ENCODE measurements at places on chromosomes 1 and 21.

GRCh38 chr1:169052727-169053126 is 53.8 kb upstream of the ATP1B1 start:
- DNase-seq: no peak

GRCh38 chr1:6260433-6260934 is 414 bp downstream of the GPR153 start:
- DNase-seq: peak; percentile 69

GRCh38 chr1:247273013-247273412 is 17.1 kb downstream of the VN1R5 start:
- DNase-seq: no peak

- DNase-seq: no peak
These were observed 282.4 kb downstream of the TM2D1 start for GRCh38 chr1:61442544-61442943.

DNA sequence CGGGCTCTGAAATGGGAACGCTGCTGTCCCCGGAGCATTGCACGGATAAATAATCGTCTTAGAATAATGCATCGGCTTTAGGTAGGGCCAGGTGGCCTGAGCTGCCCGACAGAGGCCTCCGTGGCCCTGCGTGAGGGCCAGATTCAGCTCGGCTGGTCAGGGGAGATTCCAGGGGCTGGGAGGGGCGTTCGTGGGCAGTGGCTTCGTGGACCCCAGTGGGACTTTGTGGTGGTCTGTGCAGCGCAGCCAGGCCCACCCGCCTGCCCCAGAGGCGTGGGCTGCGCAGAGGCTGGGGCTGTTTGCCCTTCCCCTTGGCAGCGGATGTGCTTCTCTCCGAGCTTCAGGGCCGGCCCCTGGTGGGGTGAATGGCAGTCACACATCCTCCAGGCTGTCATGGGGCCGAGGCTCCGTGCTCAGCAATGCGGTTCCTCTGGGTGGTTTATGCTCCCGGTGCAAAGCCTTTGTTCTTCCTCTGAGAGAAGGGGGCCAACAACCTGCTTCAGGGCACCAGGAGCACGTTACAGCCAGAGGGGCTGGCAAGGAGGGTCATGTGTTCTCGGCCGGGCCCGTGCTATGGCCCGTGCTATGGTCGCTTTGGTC is 104.5 kb downstream of the PRDM16 start:
- no peak for DNase-seq

DNA sequence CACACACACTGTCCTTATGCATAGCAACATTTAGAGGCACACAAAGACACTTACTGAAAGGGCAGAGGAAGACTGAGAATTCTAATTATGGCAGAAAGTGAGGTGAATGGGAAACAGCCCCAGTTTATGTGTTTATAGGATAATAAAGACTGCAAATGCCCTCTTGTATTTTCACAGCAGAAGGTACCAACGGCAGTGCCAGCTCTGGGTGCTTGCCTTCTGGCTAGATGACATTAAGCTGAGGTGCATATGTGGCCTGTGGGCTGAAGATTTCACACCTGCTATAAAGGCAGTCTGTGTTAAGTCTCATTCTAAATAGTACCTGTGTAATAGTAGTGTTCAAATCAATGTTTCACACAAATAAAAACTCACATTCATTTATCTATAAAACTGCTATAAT is 347.2 kb upstream of the ZRANB2 start:
- no peak for DNase-seq

- peak; percentile 62 for DNase-seq
These were observed 144.2 kb downstream of the LYPLAL1 start for GRCh38 chr1:219317762-219318353.

- DNase-seq: no peak
These were observed at the start of gene FAM110D for GRCh38 chr1:26158908-26159742. TSS of gene FAM110D (plus strand) at chr1:26159079. CDS start at chr1:26161292, 2,213 bp downstream.

DNA sequence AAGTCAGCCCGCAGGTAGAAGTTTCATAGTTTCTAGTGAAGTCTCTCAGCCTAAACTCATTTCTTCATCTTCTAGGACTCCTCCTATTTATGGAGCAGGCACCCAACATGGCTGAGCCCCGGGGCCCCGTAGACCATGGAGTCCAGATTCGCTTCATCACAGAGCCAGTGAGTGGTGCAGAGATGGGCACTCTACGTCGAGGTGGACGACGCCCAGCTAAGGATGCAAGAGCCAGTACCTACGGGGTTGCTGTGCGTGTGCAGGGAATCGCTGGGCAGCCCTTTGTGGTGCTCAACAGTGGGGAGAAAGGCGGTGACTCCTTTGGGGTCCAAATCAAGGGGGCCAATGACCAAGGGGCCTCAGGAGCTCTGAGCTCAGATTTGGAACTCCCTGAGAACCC is 7.2 kb downstream of the CGN start:
- no peak for DNase-seq

GRCh38 chr1:54977533-54978297 is 2.7 kb upstream of the TMEM61 start:
- no peak for DNase-seq

- DNase-seq: no peak
These were observed 295.7 kb downstream of the SIPA1L2 start for GRCh38 chr1:232334246-232334645.

DNA sequence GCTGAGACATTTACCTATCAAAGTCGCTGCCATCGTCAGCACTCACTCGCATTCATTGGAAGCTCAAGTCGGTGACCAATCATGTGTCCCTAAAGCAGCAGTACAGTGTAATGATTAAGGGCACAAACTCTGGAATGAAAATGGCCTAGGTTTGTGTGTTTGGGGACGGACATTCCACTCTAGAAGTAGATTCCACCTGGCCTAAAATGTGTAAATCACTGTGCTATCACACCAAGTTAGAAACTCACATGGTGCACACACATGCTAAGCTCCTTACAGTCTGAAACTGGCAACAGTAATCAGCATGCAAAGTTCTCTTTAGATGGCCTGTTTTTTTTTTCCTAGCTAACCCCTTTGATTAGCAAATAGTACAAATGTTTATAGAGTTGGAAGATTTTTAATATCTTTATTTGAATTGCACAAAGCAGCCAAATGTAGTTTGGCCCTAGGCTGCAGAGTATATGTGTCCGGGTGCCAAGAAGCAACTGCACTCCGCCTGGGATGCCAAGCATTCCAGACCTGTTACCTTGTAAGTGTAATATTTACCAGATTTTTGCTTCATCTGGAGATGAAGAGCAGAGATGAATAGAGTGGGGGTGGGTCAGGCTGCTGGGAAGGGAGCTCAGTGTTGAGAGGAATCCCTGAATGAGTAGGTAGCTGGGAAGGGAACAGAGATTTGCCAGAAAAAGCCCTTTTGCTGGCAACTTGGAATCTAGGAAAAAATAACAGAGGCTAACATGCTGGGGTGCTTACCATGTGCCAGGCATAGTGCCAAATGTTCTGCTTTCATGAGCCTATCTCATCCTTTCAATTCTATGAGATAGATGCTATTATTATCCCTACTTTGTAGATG is 35.2 kb downstream of the TGFB2 start:
- no peak for DNase-seq

DNA sequence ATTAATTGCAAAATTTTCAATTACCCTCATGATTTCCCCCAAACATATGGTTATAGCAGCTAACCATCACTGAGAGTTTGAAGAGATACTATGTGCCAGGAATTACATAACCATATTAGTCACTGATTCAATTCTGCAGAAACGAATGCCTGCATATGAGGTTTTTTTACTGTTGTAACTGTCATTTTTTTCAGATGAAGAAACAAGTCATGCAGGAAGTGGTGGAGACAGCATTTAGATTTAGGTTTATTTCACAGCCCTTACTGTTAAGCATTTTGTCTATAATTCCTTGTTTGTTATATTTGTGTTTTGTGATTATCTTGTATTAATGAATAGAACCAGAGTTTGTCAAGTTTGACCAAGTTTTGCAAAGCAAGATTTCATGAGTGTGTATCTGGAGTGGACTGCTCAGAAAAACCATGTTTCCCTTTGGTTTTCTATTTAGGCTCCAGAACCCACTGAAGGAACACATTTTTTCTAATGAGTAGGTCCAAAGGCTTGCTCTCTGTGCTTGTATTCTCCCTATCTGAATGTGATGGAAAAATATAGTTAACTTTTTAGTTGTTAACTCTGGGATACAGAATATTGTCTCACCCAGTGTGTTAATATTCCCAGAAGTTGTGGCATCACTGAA is 308.5 kb upstream of the ADAMTS5 start:
- no peak for DNase-seq

DNA sequence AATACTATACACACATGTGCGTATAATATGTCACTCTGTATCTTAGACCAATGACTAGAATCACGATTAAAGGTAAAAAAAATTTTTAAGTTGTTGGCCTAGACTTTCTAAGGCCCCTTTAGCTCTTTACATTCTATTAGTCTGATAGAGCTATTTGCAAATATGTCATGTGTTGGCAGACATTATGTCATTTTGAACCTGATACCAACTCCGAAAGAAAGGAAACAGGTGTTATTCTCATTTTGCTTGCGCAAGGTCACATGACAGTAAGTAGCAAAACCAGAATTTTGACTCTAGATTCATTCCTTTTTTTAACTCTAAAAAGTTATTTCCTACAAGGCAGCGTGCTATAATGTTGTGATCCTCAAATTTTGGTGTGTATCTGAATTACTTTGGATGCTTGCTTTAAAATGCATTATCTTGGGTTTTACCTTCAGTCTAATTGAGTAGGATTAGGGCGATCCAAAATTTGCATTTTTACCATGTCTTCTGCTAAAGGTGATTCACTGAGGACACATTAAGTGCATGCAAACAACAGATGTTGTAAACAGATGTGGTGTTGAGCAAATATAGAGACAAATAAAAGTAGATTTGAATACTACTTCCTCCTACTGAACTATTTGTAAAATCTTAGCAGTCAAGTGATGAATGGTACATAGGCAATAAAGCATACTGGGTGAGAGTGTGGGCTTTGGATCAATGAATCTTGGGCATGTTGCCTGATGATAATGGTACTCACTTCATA is 63.5 kb upstream of the KIAA1614 start:
- no peak for DNase-seq

DNA sequence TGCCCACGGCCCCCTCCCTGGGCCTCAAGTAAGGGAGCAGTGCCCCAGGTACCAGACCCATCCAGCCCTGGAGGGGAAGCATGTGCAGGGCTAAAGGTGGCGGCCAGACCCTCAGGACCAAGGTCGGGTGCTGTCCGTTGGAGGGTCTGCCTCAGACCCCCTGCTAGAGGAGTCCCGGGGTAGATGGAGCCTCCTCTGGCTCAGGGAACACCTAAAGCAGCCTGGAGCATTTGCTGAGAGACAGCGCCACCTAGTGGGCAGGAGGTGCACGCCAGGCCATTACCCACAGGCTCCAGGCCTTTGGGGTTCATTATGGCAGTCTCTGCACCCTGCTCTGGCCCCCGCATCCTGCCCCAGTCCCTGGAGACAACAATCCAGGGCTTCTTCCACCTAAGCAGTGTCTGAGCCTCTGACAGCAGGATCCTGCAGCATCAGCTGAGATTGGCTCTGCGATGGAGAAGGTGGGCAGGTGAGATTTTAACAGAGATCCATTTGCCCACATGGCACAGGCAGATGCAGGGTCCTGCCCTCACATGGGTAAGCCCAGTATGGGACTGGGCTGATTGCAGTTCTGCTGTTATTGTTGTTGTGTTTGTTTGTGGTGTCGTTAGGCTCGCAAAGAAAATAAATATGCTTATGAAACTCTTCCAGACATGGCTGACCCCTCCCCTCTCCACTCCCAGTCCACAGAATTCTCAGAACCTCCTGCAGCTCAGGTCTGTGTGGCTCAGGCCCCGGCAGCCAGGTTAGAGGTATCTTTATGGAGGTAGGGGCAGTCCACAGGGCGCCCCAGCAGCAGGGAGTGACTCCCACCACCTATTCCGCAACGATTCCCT is 42.4 kb downstream of the CTNNBIP1 start:
- DNase-seq: peak; percentile 84

DNA sequence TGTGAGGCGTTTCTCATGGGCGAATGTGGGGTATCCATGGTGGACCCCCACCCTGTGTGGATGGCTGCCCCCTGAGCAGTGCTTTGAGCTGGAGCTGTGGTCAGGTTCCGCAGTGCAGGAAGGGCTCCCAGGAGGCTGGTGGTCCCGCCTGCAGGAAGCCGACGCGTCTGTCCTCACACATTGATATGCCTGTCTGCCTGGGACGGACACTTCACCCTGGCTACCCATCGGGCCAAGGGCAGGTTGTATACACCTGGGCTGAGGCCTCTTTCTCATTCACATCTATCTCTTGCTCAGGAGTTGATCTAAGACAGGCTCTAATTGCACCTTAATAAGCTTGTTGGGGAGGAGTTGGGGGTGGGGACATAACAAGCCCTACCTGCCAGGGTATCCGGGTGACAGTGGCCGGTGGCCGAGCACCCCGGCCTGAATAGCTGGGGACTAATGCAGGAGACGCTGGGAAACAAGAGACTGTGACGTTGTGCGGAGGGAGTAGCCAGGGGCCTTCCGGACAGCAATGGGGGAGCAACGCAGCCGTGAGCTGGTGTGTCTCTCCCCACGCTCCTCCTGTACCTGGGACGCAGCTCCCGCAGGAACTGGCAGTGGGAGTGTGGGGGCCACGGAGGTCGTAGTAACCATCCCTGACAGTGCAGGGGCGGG is 21.7 kb downstream of the PDXK start:
- peak; percentile 73 for DNase-seq

GRCh38 chr1:9942399-9942938 is 722 bp downstream of the LZIC start:
- peak; percentile 61 for DNase-seq

Data from neural progenitor cell (in vitro differentiated cells).